Esophagus squamous epithelium (tissue), 5 donors: ENCODE measurements at places on chromosomes 7 and 10.

- DNase-seq: no peak
Measured at GRCh38 chr7:91653286-91653685, 227.2 kb downstream of the MTERF1 start.

DNA sequence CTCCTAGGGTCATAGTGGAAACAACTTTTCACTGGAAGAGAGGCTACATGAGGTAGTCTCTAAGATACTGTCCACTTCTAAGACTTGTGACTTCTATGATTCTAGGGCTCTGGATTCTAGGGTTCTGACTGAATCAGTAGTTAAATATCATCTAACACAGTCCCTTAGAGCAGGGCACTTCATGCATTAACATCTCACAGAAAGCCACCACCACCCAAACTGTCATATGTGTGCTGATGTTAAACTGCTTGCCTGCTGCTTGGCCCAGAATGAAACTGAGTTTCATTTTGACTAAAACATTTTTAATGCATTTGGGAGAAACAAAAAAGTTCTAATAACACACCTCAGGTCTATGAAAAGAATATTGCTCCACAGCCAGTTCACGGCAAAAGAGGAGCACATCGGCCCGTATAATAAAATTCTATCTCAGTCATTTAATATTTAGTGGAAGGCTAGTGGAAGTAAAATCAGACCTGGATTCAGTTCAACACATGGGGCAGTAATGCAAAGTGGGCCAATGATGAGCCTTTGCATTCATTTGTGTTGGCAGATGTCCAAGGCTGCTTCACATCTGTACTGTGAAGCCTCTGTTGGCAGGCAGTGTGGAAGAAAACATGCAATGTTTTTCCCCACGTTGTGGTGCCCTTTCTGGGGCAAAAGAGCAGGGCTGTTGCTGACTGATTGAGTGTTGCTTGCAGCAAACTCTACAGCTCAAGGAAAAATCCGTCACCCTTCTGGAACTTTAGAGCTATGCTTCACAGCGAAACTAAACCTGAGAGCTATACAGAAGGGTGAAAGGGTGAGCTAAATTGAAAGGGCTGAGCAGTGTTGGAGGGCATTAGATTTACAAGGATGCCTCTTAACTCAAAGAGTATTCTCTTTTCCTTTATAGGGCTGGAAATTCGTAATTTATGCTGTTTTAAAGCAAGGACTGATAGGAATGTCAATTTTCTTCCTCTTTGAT lies 33.5 kb upstream of the AUTS2 start:
- DNase-seq: no peak

GRCh38 chr10:28248092-28248491 lies 54.8 kb downstream of the MPP7 start:
- DNase-seq: no peak

DNA sequence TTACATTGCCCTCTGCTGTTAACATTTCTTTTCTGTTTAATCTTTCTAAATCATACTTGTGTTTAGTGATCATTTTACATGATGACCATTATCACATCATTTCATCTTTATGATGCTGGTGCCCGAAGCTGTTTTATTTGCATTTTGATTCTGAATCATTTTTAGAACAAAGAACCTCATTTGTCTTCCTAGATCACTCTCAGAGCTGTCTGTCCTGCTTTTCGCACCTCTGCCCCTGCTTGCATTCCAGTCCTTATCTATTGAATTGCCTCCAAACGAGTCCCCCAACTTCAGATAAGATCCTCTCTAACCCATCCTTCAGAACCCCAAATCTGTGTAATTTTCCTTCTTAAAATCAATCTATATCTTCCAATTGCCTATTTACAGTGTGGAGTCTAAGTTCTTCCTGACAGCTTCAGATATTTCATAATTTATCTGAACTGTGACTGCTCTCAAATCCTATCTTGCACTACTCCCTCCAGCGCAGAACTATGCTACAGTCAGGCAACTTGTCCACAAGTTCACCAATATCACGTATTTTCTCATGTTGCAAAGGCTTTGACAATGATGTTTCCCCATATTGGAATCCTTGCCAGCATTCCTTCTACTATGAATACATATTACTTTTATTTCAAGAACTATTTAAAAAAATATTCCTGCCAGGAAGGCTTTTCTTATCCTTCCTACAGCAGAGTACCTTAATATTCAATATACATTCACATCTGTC lies 346.5 kb upstream of the CACNA2D1 start:
- no peak for DNase-seq

DNA sequence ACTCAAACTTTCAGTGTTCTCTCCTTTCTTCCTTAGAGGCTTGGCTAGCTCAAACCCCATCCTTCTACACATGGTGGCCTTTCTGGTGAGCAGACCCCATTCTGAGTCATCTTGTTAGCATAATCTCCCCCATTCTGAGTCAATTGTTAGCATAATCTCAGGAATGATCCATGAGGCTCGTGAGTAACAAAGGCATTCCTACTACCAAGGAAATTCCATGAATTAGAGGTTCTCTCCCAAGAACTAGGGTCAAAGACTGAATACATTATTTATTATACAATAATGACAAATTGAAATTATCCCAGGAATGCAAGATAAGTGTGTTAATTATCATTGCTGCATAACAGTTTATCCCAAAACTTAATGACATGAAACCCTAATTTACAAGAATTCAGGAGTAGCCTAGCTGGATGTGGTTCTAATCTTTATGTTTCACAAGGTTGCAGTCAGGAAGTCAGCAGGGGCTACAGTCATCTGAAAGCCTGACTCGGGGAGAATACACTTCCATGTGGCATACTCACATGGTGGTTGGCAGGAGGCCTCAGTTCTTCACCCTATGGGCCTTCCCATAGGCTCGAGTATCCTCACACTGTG lies 100.2 kb downstream of the MMRN2 start:
- no peak for DNase-seq

DNA sequence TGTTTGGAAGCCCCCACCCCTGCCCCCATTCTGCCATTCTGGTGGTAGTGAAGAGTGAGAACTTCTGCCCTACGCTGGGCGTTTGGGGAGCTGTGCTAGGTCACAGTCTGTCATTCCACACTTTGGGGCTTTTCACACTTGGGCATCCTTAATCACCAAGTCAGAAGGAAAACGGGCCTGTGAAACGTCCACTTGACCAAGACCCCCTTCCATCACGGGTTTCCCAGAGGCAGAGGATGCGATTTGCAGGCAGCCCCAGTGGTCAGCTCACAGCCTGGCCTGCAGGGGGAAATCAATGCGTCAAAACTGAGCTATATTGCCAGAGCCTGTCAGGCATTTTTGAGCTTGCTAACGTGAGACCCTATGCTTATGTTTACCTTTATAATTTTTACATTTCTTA lies 663.3 kb upstream of the MGMT start:
- no peak for DNase-seq

DNA sequence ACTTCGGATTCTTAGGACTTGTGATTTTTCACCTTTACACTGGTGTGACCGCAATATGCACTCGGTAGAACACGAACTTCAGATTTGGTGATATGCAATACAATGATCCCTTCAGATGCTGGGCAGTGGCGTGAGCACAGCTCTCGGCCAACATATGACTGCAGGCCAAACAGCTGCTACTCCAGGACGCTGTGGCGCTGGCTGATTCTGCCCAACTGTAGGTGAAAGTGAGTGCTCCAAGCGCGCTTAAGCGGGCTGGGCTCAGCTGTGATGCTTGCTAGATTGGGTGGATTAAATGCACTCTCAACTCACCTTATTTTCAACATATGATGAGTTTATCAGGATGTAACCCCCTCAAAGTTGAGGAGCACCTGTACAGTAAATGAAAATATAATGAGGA lies 137.6 kb upstream of the RET start:
- DNase-seq: no peak

DNA sequence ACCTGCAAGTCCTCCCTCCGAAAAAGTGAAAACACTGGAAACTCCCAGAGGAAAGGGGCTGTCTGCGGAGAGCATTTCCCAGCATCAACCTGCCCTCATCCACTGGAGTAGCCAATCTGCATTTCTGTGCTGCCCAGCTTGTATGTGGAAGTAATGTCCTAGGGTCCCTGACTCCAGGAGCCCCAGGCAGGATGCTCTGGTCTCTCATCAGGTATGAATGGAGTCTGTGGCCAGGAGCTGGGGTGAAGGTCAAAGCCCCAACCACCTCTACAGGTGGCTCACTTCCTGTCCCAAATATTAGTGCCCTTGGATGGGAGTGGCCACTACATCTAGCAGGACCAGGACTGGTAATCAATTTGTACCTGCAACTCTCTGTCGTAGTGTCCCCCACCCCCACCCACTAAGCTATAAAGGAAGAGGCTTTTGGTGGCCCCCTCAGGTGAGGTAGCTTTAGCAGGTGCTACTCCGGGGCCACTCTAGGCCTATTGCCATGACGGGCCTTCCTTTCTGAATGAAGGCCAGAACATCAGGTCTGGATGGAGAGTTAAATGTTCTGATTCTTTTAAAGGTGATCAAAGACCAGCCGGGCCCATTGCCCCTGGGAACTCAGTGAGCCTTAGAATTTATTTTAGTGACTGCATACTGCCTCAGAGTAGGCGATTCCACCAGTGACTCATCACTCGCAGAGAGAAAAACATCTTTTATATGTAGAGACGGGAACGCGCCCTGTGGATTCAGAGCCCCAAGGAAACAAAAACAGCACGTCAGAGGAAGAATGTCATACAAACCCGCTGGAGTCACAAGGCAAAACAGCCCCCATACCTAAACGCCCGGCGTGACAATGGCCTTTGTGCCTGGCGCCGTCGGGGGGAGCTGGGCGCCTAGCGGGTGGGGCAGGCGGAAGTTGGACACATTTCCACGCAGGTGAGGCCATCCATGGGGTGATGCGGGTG lies 13.0 kb downstream of the EN2 start:
- no peak for DNase-seq

GRCh38 chr7:18693816-18694215 lies 198.3 kb downstream of the HDAC9 start:
- no peak for DNase-seq

DNA sequence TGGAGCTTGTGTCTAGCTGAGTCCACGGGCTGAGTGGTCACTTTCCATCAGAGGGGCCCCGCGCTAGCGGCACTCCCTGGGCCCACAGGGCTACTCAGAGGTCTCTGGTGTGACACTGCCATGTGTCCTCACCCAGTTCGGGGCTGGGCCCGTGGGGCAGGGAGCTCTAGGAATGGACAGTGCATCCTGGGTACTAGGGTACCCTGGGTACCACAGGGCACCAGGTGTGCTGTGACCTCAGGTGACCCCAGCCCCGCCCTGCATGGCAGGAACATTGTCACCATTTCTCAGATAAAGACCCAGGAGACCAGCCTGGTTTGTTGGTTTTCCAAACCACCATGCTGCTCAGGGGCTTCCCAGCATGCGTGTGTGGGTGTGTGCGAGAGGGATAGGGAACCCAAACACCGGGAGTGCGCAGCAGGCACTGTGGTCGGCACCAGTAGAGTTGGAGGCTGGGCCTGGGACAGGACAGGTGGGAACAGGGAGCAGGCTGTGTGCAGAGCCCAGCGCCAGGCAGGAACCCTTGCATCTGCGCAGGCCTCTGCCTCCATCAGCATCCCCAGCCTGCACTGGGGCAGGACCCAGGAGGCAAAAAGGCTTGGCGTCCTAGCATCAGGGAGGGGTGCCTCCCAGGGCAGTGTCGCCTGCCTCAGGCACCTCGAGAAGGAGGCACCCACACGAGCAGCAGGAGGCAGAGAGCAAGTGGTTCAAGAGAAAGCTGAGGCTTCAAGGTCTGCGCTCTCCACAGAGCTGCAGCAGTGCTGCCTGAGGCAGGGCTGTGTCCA lies 19.4 kb upstream of the CSGALNACT2 start:
- DNase-seq: no peak

- no peak for DNase-seq
Measured at GRCh38 chr10:126504761-126505112, 116.5 kb upstream of the ADAM12 start.

DNA sequence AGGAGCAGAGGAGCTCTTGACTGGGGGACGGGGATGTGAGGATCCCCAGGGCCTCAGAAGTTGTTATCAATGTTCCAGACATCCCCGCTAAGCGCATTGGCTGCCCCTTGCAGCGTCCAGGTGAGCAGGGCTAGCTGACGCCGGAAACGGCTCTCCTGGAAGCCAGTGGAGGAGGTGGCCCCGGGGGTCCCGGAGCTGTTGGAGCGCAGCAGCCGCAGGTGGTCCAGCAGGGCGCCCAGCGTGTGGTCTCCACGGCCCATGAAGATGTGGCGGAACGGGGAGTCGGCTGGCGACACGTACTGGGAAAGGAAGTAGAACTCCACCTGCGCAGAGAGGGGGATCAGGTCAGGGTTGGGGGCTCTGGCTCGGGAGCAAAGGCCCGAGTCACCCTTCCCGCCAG lies 8.5 kb downstream of the MOSPD3 start:
- no peak for DNase-seq

DNA sequence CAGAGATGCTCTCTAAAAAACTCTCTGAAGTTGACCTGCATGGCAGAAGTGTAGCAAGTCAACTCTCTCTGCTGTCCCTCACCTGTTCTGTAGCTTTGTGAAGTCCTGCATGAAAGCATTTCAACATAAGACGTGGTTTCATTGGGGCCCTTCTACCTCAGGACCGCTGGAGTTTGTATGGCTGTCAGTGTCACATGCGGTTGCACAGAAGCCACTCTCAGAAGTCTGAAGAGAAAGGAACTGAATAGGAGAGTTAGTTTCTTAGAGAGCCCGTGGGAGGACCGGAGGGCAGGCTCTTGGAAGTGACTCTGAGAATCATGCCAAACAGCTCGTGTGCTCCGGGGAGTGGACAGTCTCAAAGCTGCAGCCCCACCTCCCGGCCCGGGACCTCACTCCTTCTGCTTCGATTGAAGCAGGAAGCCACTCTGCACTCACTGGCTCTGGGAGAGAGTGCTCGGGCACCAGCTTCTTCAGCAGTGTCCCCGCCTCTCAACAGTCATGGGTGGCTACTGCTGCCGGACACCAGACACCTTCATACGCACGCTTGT lies 486.7 kb downstream of the SDK1 start:
- no peak for DNase-seq

DNA sequence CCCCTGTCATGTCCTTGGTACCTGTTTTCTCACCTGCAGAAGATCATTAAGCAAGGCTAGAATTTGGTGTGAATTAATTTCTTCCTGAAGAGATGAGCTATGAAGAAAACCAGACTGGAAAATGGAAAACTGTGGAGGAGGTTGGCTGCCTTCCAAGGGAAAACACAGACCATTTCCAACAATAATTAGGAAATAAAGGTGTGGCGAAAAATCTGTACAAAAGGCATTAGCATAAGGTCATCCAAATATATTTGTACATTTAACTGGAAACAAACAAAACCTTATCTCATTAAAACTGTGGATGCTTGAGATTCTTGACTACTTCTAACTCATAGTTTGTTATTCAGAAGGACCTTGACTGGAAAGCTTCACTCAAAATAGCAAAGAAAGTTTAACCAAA lies 1.7 kb downstream of the STN1 start:
- no peak for DNase-seq

DNA sequence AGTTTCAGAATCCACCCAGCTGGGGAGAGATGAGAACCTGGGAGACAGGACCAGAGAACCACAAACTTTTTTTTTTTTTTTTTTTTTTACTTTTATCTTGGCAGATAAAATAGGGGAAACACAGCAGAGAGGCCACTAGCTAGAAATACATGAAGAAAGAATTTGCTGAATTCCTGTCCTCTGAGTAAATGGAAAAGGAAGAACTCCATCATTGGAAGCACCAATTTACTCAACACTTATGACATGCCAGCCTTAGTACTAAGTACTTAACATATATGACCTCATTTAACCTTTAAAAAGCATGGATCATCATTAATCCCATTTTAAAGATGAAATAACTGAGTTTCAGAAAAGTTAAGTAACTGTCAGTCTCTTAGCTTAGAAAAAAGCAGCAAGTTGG lies 343.0 kb upstream of the NPSR1 start:
- DNase-seq: no peak
